ENCODE measurements at places on chromosomes 1 and 21. TPM values are rescaled to one million over a fixed set of nuclear protein-coding genes. Genes with fewer than 3 reads are reported as not detected.

DNA sequence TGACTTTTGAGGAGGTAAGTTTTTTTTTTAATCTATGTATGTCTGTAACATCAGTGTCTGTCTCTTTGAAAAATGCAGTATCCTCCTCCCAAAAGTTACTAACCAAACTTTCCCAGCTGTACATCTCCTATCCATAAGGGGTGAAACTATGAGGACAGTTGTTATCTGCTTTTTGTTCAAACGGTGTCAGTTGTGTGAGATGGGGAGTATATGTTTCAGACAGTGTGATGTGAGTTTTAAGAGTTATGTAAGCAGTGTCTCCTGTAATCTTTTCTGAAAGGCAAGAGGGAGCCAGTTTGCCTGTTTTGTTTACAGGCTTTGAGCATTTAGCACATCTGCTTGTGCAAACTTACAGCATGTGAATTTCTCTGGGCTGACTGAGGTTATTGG, 34.8 kb upstream of the CACYBP start:
- no peak overlapping the region for H3K4me3 ChIP-seq
- peaks cover 3% of the 10 kb centered on the region for H3K36me3 ChIP-seq
- peaks cover 44% of the 10 kb centered on the region for H3K4me1 ChIP-seq
- H3K27ac ChIP-seq, result peak overlapping the region; percentile 14
- no peak for DNase-seq

DNA sequence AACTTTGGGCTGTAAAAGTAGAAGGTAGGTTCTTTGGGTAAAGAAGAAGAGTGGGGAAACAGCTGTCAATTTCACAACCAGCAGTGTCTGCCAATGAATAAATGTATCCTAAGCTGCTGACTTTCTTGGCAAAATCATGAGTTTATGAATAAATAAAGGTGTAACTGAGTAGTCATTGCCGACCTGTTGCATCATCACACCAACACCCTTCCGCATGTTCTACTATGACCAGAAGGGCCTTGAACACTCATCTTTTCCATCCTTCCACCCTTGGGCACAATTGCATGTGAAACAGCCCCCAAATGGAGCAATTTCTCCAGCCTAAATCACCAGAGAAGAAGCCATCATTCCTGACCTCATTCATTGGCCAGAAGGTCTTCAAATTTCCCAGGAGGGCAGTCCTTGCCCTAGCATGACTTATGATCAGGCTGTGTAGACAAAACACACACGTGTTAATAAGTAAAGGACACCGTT, 31.2 kb upstream of the QSOX1 start:
- H3K27me3 ChIP-seq, result peaks cover 3% of the 10 kb centered on the region
- H3K4me1 ChIP-seq, result peaks cover 8% of the 10 kb centered on the region
- H3K36me3 ChIP-seq, result no peaks in the 10 kb centered on the region
- H3K4me3 ChIP-seq, result no peak overlapping the region
- DNase-seq, result no peak

The BRINP2 gene
- 0.41 TPM for total RNA-seq

GRCh38 chr1:99456536-99456935, 189.4 kb upstream of the PALMD start:
- no peaks in the 10 kb centered on the region for H3K36me3 ChIP-seq
- peaks cover 4% of the 10 kb centered on the region for H3K4me1 ChIP-seq
- no peak overlapping the region for H3K4me3 ChIP-seq
- H3K27me3 ChIP-seq, result no peaks in the 10 kb centered on the region
- no peak overlapping the region for H3K27ac ChIP-seq

The NAV1 gene
- 53.4 TPM for total RNA-seq

All from progenitor cell of endocrine pancreas (in vitro differentiated cells).